NCI-H1694 treated with DMSO at 0.1 percent for 48 hours (cell line): ENCODE measurements at places on chromosomes 3 and 15.
A peak's percentile ranks its signal among the peaks of the same experiment; 100 is the strongest.

GRCh38 chr3:20256144-20256543 lies 70.1 kb upstream of the SGO1 start:
- no peak for DNase-seq

DNA sequence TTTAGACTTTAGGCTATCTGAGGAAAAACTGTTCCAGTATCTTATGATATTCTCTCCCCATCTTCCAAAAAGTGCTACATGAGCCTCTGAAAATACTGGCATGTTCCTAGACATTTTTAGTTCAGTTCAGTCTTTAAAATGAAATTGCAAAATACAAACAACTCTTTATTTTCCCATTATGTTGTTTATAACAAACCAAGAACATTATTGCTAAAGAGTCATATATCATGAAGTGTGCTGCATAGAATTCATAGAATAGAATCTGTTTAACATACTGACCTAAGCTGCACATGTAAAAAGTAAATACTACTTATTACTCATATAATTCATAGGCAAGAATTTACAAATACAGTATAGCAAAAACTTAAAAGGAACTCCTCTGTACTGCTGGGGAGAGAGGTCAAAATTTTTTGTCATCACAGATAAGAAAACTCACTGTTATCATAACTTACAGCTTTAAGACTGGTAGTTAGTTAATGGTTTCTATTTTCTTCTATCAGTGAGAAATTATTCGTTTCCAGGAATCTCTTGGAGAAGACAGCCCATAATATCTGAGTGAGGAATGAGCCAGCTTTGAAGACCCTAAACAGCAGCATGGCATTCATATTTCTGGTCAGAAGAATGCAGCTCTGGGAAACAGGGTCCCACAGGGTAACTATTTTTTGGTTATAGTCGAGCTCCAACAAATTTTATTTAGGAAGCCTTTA lies 32.2 kb downstream of the FILIP1L start:
- no peak for DNase-seq

DNA sequence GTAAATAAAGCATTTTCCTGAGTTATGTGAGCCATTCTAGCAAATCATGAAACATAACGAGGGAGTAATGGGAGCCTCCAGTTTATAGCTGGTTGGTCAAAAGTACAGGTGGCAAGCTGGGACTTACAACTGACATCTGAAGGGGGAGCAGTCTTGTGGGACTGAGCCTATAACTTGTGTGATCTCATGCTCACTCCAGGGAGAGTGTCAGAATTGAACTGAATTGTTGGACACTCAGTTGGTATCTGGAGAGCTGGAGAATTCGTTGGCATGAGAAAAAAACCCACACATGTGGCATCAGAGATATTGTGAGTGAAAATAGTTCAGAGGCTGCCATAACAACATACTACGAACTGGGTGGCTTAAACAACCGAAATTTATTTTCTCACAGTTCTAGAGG lies 22.8 kb upstream of the DENND6A start:
- no peak for DNase-seq

- DNase-seq = no peak
Observed at GRCh38 chr3:34207806-34208205, 409.4 kb downstream of the PDCD6IP start.

GRCh38 chr15:78457101-78457500 lies 19.1 kb downstream of the IREB2 start:
- peak; percentile 9 for DNase-seq

- DNase-seq = no peak
Observed at GRCh38 chr3:37861620-37862041, at the start of gene CTDSPL. Gene CTDSPL (plus strand): TSS chr3:37861880. CDS start chr3:37862200, 320 bp downstream.

GRCh38 chr3:56254835-56255234 lies 213.4 kb downstream of the ERC2 start:
- no peak for DNase-seq

- no peak for DNase-seq
Observed at GRCh38 chr3:186525369-186526255, 18.6 kb downstream of the CRYGS start.

DNA sequence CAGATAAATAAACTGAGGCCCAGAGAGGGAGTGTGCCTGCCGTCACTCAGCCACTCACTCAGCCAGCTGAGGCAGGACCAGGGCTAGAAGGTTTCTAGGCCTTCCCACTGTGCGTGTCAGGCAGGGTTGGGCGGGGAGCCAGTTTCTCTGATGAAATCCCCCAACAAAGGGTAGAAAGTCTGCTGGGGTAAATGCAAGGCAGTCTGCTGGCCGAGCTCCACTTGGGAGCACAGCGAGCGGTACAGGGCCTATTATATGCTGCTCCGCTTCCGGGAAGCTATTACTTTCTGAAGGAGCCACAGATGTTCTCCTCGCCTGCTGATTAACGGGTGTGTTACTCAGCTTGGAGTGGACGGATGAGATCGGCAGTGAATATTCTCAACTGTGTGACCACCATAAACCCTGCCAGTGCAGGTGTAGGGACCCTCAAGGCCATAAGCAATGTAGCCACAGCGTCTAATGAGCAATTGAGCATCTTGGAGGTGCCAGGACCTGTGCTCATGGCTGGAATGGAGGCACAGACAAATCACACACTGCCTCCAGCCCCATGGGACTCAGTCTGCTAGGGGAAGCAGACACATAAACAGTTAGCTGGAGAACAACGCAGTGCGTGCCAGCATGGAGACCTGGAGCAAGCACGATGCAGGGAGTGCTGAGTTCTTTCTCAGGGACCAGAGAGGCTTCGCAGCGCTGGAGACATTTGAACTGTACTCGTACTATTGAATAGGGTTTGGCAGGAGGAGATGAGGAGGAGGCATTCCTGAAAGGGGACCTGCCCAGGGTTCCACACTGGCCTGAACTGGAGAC lies 42.1 kb downstream of the CORO2B start:
- peak; percentile 89 for DNase-seq

- DNase-seq = no peak
Observed at GRCh38 chr15:29516929-29517328, 247.3 kb upstream of the NSMCE3 start.

GRCh38 chr15:62945063-62945462 lies 97.5 kb upstream of the TPM1 start:
- DNase-seq = no peak

DNA sequence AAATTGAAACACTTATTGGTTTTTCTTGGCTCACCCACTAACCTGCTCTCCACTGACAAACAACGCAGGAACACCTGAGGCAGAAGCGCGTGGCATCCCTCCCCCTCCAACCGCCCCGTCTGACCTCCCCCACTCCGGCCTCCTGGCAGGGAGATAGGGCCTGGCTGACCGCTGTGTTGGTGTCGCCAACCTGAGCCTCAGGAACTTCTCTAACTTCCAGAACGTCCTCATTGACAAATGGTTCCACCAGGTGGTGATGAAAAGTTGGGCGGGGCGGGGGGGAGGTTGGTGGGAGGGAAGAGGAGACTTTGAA lies 22.8 kb downstream of the IL17RD start:
- no peak for DNase-seq

DNA sequence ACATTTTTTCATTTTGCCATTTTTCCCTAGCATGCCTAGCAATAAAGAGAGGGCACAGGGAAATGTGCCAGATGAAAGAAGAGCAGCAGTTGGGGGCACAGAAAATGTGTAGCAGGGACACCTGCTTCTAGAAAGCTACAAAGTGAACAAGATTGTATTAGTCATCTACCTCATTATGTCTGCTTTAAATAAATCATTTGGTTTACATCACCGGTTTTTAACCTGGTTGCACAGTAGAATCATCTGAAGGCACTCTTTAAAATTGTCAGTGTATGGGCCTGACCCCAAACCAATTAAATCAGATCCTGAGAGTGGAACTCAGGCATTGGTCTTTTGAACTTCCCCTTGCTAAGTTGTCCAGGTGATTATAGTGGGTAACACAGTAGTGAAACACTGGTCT lies 73.8 kb downstream of the ZBBX start:
- no peak for DNase-seq

- DNase-seq = no peak
Observed at GRCh38 chr15:31306426-31307269, 20.0 kb upstream of the KLF13 start.

GRCh38 chr3:195892105-195893043 lies 16.0 kb downstream of the TNK2 start:
- no peak for DNase-seq

GRCh38 chr15:69551391-69552056 lies 98.9 kb downstream of the RPLP1 start:
- DNase-seq = no peak

- no peak for DNase-seq
Observed at GRCh38 chr3:64890006-64890405, 202.2 kb upstream of the ADAMTS9 start.

- DNase-seq = no peak
Observed at GRCh38 chr3:109973733-109974132, 636.4 kb upstream of the DPPA4 start.

GRCh38 chr15:68487087-68487843 lies 55.3 kb upstream of the ITGA11 start:
- no peak for DNase-seq

DNA sequence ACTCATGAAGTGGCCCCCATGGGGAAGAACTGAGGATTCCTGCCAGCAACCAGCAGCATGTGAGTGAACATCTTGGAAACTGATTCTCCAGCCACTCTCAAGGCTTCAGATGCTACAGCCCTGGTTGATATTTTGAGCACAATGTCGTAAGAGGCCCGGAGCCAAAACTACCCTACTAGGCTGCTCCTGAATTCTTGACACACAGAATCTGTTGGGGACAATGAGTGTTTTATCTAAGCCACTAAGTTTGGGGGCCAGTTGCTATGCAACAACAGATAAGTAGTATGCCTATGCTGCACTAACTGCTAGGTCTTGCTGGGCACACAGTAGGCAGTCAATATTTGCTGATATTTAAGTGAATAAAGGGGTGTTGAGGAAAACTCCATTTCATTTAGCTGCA lies 89.9 kb upstream of the CHL1 start:
- DNase-seq = no peak
